Right lobe of liver (tissue), 6 donors: ENCODE measurements at places on chromosomes 5 and 9. TPM values are rescaled to one million over a fixed set of nuclear protein-coding genes. Genes with fewer than 3 reads are reported as not detected.

- no peak overlapping the region for H3K27ac ChIP-seq
- H3K36me3 ChIP-seq = no peaks in the 10 kb centered on the region
- no peaks in the 10 kb centered on the region for H3K4me1 ChIP-seq
- DNase-seq = no peak
These were observed 136.4 kb downstream of the CACNA1B start for GRCh38 chr9:138013836-138014562.

GRCh38 chr9:9099646-9100045, 1300.1 kb upstream of the DMAC1 start:
- no peaks in the 10 kb centered on the region for H3K4me1 ChIP-seq
- H3K27ac ChIP-seq = no peak overlapping the region
- H3K4me3 ChIP-seq = no peak overlapping the region
- no peak for DNase-seq
- no peaks in the 10 kb centered on the region for H3K27me3 ChIP-seq

- no peaks in the 10 kb centered on the region for H3K36me3 ChIP-seq
- H3K4me1 ChIP-seq = no peaks in the 10 kb centered on the region
- no peak overlapping the region for H3K27ac ChIP-seq
- H3K4me3 ChIP-seq = peak overlapping the region; percentile 64
- H3K27me3 ChIP-seq = no peaks in the 10 kb centered on the region
These were observed 664 bp upstream of the RAB3C start for GRCh38 chr5:58582019-58582802.

DNA sequence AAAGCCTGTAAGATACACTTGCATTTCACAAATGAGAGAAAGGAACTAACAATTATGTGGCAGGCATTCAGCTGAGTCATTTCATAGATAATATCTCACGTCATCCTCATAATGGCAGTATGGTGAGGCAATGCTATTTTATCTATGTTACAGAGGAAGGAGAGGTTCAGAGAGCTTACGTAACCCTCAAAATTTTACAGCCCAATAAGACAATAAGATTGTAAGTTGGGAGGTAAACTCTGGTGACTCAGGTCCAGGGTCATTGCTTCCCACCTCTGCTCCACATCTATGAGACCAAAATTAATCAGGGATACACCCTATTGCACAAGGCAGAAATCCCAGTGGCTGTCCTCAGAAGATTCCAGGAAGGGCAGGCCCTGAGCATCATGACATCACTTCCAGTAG, 309.7 kb downstream of the NSG2 start:
- no peaks in the 10 kb centered on the region for H3K4me1 ChIP-seq
- H3K27ac ChIP-seq = no peak overlapping the region
- no peak for DNase-seq
- H3K4me3 ChIP-seq = no peak overlapping the region
- no peaks in the 10 kb centered on the region for H3K27me3 ChIP-seq

GRCh38 chr9:14352503-14352902, 38.6 kb upstream of the NFIB start:
- H3K4me3 ChIP-seq = no peak overlapping the region
- H3K36me3 ChIP-seq = no peaks in the 10 kb centered on the region
- DNase-seq = no peak
- H3K4me1 ChIP-seq = peaks cover 24% of the 10 kb centered on the region
- no peak overlapping the region for H3K27ac ChIP-seq

DNA sequence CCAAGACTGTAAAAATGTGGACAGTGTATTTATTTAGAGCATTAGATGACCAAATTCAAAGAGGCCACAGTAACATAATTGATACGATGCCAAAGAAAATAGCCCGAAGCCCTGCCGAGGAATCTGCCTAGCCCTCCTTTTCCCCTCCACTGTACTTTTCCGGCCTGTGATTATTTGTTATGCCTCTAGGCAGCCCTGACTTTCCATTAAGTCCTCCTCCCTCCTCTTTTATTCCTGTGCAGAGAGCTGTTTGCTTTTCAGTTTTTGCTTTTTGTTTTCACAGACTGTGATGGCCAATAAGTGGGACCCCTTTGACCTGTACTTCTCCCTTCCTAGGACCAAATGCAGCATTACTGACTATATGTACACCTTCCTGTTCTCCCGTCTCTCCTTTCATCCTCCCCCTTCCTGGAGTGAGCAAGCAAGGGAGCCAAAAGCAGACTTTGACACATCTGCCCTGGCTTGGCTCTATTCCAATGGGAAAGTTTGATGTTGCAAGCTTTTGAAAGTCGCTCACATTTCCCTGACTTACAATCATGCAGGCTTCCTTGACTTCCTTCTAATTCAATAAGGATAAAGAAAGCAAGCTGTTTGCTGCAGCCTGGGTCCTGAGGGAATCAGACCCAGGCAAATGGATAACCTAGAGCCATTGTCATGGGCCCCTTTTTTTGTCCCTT, 76.1 kb downstream of the NREP start:
- H3K36me3 ChIP-seq = no peaks in the 10 kb centered on the region
- H3K27ac ChIP-seq = peak overlapping the region; percentile 39
- no peaks in the 10 kb centered on the region for H3K27me3 ChIP-seq

DNA sequence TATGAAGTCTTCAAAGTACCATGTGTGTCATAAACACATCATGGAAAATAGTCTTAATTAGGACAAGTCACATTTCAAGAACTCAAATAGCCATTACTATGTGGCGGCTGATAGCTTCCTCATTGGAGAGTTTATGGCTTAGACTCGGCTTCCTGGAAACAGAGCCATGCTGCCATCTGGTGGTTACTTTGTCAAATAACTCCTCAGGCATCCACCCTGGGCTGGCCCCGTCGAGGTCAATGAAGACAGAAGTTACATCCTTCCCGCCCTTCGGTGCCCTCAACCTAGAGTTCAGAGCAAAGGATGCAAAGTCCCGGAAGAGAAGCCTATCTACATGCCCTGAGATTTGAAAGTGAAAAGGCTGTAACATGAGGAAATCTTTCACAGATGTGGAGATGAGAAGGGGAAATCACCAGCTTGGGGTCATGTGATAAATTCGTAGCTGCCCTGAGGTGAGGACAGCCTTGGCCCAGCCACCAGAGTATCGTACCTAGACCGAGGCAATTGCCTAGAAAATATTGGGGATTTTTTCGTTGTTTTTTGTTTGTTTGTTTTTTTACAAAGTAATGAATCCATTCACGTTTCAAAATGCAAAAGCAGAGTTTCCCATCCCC, 45.5 kb upstream of the ZNF169 start:
- no peaks in the 10 kb centered on the region for H3K27me3 ChIP-seq
- no peaks in the 10 kb centered on the region for H3K4me1 ChIP-seq
- H3K36me3 ChIP-seq = no peaks in the 10 kb centered on the region
- no peak overlapping the region for H3K27ac ChIP-seq
- H3K4me3 ChIP-seq = no peak overlapping the region

DNA sequence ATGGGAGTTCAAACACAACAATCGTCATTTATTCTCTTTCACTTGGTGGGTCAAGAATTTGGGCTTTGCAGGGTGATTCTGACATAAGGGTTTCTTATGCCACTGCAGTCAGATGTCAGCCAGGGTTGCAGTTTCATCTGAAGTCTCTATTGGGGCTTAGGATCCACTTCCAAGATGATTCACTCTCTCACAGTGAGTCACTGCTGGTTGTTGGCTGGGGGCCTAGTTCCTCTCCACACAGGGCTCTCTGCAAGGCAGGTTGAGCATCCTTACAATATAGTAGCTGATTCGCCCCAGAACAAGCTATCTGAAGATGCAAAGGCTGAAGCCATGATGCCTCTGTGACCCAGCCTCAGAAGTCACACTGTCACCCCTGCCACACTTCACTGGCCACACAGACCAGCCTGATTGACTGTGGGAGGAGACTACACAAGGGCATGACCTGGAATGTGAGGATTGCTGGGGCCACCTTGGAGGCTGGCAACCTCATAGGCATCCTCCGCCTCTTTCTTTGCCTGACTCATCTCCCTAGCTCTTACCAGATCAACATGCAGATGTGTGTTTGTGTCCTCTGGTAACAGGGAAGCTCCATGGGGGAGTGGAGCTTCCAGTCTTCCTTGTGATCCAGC, 4.5 kb upstream of the CARD19 start:
- H3K27ac ChIP-seq = no peak overlapping the region
- no peak overlapping the region for H3K4me3 ChIP-seq
- peak; percentile 63 for DNase-seq
- H3K4me1 ChIP-seq = no peaks in the 10 kb centered on the region
- H3K36me3 ChIP-seq = no peaks in the 10 kb centered on the region
- H3K27me3 ChIP-seq = no peaks in the 10 kb centered on the region

DNA sequence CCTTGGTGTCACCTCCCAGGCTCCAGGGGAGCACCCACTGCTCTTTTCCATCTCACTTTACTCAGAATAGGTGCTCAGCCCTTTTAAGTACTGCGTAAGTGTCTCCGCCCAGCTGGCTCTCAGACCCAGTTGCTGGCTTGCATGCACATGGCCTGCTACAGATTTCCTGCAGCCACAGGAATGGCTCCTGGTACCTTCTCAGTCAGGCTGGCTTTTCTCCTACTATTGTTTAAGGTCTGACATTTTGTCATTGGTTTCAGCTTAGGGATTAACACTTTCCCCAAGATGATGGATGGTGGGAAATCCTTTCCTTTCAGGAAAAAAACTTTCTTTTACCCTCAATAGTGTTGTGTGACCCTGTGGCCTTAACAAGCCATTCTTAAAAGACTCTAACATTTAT, 1652.3 kb upstream of the WWC1 start:
- no peak for DNase-seq
- H3K4me1 ChIP-seq = no peaks in the 10 kb centered on the region
- H3K36me3 ChIP-seq = no peaks in the 10 kb centered on the region
- H3K27me3 ChIP-seq = no peaks in the 10 kb centered on the region
- H3K27ac ChIP-seq = no peak overlapping the region

GRCh38 chr5:113202287-113202686, 225.7 kb downstream of the DCP2 start:
- peaks cover 36% of the 10 kb centered on the region for H3K4me1 ChIP-seq
- DNase-seq = no peak
- peak overlapping the region; percentile 84 for H3K27ac ChIP-seq
- peak overlapping the region; percentile 49 for H3K4me3 ChIP-seq

- H3K4me3 ChIP-seq = no peak overlapping the region
- H3K36me3 ChIP-seq = no peaks in the 10 kb centered on the region
- H3K27me3 ChIP-seq = no peaks in the 10 kb centered on the region
- H3K4me1 ChIP-seq = no peaks in the 10 kb centered on the region
- DNase-seq = no peak
These were observed 62.7 kb upstream of the CTXN3 start for GRCh38 chr5:127586066-127586770.

Gene INSL6
- total RNA-seq = not detected
